ENCODE measurements at places on chromosomes 2 and 18.
A peak's percentile ranks its signal among the peaks of the same experiment; 100 is the strongest.

DNA sequence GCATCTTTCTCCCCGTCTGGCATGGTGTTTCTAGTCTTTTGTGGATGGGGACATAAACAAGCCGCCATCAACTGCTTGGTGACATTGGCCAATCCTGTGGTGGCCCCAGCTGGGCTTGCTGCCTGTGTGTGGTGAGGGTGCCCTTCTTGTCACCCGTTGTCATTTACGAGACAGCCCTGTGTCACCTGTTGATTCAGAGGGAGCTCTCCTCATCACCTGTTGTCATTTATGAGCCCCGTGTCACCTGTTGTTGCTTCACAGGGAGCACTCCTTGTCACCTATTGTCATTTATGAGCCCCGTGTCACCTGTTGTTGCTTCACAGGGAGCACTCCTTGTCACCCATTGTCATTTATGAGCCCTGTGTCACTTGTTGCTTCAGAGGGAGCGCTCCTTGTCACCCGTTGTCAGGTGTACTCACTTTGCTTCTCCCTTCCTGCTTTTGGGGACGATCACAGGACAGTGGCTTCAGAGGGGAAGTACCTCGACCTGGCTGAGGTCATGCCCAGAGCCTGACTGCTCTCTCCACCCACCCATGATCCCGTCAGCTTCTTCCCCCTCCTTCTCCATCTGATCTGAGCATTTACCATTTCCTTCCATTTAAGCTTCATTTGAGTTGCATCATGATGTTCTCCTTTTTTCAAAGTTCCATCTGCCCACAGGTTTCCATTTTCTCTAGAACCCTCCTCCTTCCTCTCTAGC is 29.1 kb downstream of the HPCAL1 start:
- H3K4me3 ChIP-seq = no peak overlapping the region
- peaks cover 46% of the 10 kb centered on the region for H3K4me1 ChIP-seq
- no peak overlapping the region for H3K27ac ChIP-seq
- H3K27me3 ChIP-seq = no peaks in the 10 kb centered on the region
- no peaks in the 10 kb centered on the region for H3K36me3 ChIP-seq

DNA sequence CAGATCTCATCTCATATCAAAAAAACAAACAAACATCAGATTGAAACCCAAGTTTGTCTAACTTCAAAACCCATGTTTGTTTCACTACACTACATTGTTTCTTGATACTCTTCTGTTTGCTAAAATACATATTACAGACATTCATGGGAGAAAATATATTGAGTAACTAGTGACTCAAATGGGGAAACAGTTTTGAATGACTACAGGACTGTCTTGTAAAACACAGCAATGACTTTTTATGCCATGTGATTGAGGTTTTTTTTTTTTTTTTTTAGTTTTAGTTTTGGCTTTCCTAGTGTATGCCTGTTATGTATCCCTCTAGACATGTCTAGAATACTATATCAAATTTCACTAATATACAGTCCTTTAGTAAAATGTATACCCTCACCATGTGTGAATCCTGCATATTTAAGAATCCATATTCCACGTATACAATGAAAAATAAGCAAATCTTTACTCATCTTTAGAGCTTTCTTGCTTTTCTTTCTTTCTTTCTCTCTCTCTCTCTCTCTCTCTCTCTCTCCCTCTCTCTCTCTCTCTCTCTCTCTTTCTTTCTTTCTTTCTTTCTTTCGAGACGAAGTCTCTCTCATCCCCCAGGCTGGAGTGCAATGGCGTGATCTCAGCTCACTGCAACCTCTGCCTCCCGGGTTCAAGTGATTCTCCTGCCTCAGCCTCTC is 46.6 kb upstream of the SERTAD2 start:
- H3K4me1 ChIP-seq = peaks cover 52% of the 10 kb centered on the region
- H3K4me3 ChIP-seq = no peak overlapping the region
- no peaks in the 10 kb centered on the region for H3K36me3 ChIP-seq
- H3K27ac ChIP-seq = peak overlapping the region; percentile 85
- no peaks in the 10 kb centered on the region for H3K27me3 ChIP-seq

DNA sequence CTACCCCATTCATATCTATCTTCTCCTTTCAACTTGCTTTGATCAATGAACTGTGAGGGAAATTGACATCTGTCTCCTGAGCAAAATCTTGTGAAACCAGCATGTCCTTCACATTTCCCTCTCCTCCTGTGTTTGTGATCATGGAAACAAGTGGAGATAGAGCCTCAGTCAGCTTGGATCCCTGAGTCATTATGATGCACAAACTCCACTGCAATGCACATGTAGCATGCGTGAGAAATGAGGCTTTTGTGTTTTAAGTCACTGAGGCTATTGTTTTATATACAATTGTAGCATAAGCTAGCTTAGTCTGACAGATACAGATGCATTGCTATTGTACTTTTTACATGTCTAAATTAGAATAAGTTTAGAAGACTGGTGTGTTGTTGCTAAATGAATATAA is 85.2 kb upstream of the HNMT start:
- DNase-seq = no peak
- H3K4me1 ChIP-seq = no peaks in the 10 kb centered on the region
- H3K27ac ChIP-seq = no peak overlapping the region
- H3K27me3 ChIP-seq = no peaks in the 10 kb centered on the region

- H3K4me1 ChIP-seq = no peaks in the 10 kb centered on the region
- H3K27me3 ChIP-seq = no peaks in the 10 kb centered on the region
- peak; percentile 57 for DNase-seq
- no peaks in the 10 kb centered on the region for H3K36me3 ChIP-seq
- H3K27ac ChIP-seq = no peak overlapping the region
Observed at GRCh38 chr18:56748698-56749268, 97.6 kb downstream of the WDR7 start.

GRCh38 chr18:8750954-8751415 is 45.6 kb downstream of the MTCL1 start:
- no peaks in the 10 kb centered on the region for H3K27me3 ChIP-seq
- H3K4me3 ChIP-seq = no peak overlapping the region
- peaks cover 8% of the 10 kb centered on the region for H3K36me3 ChIP-seq
- peak; percentile 87 for DNase-seq
- H3K27ac ChIP-seq = peak overlapping the region; percentile 58

DNA sequence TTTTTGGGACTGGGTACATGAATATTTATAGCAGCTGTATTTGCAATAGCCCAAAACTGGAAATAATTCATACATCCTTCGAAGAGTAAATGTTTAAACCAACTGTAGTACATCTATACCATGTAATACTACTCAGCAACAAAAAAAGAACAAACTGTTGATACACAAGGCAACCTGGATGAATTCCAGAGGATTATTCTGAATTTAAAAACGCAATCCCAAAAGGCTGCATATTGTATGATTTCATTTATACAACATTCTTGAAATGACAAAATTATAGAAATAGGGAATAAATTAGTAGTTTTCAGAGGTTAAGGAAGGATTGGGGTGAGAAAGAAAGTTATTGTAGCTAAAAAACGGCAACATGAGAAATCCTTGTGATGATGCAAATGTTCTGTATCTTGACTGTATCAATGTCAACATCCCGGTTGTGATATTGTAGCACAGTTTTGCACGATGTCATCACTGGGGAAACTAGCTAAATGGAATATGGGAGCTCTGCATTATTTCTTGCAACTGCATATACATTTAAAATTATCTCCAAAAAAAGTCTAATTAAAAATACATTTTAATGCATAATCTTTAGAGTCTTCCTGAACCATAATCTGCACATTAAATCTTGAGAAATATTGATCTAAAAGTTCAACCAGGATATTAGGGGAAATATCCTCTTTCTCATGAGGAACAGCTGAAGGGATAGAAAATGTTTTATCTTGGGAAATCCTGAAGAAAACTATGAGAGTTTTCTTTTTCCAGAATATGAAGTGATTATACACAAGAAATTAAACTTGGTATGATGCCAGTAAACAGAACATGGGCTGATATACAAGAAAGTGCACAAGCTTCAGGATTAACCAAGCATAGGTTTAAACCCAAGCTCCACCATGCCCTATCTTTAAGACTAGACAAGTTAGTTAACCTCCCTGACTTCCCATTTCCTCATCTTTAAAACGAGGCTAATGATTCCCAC is 21.9 kb downstream of the EVA1A start:
- no peak overlapping the region for H3K27ac ChIP-seq
- H3K27me3 ChIP-seq = no peaks in the 10 kb centered on the region
- DNase-seq = no peak
- H3K36me3 ChIP-seq = peaks cover 11% of the 10 kb centered on the region

- no peaks in the 10 kb centered on the region for H3K36me3 ChIP-seq
- no peaks in the 10 kb centered on the region for H3K27me3 ChIP-seq
- H3K4me3 ChIP-seq = no peak overlapping the region
- DNase-seq = no peak
- H3K27ac ChIP-seq = no peak overlapping the region
Observed at GRCh38 chr2:105836840-105837692, 92.4 kb downstream of the NCK2 start.

- H3K4me1 ChIP-seq = peaks cover 10% of the 10 kb centered on the region
- no peaks in the 10 kb centered on the region for H3K27me3 ChIP-seq
- DNase-seq = no peak
- H3K36me3 ChIP-seq = no peaks in the 10 kb centered on the region
Observed at GRCh38 chr2:200279857-200280256, 26.6 kb upstream of the SPATS2L start.

DNA sequence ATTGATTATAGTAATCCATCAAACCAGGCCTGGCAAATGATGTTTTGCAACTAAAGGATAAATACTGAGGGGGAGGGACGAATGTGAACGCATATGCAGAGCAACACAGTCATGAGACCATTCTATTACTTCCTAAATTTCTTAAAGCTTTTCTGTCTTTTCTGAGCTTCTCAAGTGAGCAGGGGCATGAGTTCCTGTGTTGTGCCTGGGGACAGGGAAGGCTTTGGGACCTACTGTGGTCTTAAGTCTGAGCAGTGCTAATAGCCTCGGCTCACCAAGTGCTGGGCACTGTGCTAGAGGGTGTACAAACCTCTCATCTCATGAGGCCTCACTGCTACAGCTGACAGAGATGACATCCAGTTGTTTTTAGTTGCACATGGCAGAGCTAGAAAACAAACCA is 182.4 kb downstream of the NEDD4L start:
- DNase-seq = no peak
- H3K27me3 ChIP-seq = no peaks in the 10 kb centered on the region
- no peak overlapping the region for H3K4me3 ChIP-seq
- H3K4me1 ChIP-seq = peaks cover 46% of the 10 kb centered on the region

GRCh38 chr2:165573534-165574461 is 104.3 kb downstream of the CSRNP3 start:
- H3K27me3 ChIP-seq = no peaks in the 10 kb centered on the region
- peak overlapping the region; percentile 64 for H3K4me3 ChIP-seq

DNA sequence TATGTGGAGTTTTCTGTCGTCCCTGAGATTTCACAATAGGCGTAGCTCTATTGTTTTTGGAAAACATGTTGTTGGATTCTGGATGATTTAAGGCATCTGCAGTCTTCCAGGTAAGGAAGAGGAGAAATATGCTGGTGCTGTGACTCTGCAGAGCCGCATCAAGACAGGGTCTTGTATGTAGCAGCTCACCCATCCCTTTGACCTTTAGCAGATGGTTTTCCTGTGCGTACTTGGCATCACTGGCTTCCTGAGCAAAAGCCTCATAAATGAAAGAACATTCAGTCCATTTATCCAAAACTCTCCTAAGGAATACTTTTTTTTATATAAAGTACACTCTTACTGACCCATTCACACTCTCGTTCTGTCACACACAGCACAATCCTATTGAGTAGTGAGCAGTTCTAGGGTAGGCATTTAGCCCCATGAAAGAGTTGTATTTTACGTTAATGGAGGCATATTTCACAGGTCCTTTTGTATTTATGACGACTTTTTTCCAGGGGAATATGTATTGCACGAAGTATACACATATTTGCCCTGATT is 443.9 kb downstream of the STK39 start:
- H3K27ac ChIP-seq = no peak overlapping the region
- no peaks in the 10 kb centered on the region for H3K36me3 ChIP-seq
- H3K27me3 ChIP-seq = no peaks in the 10 kb centered on the region
- no peak for DNase-seq
- H3K4me1 ChIP-seq = no peaks in the 10 kb centered on the region

DNA sequence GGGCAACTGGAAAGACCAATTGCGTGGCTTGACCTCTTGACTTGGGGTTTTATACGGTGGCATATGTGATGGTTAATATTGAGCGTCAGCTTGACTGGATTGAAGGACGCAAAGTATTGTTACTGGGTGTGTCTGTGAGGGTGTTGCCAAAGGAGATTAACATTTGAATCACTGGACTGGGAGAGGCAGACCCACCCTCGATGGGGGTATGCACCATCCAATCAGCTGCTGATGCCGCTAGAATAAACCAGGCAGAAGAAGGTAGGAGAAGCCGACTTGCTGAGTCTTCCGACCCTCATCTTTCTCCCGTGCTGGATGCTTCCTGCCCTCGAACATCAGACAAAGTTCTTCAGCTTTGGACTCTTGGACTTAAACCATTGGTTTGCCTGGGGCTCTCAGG is 34.2 kb upstream of the YPEL5 start:
- no peak overlapping the region for H3K27ac ChIP-seq
- H3K4me3 ChIP-seq = no peak overlapping the region
- no peak for DNase-seq
- H3K27me3 ChIP-seq = peaks cover 14% of the 10 kb centered on the region

DNA sequence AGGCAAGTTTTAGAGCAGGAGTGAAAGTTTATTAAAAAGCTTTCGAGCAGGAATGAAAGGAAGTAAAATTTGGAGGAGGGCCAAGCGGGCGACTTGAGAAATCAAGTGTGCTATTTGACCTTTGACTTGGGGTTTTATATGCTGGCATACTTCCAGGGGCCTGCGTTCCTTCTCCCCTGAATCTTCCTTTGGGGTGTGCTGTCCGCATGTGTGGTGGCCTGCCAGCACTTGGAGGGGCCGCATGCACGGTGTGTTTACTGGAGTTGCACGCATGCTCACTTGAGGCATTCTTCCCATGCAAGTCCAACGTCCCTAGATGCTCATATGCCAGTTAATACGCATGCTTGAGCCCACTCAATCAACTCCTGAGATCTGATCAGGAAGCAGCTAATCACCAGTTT is 78.3 kb upstream of the MAP4K4 start:
- no peaks in the 10 kb centered on the region for H3K36me3 ChIP-seq
- no peak overlapping the region for H3K27ac ChIP-seq
- H3K27me3 ChIP-seq = no peaks in the 10 kb centered on the region
- H3K4me3 ChIP-seq = no peak overlapping the region
- DNase-seq = no peak

DNA sequence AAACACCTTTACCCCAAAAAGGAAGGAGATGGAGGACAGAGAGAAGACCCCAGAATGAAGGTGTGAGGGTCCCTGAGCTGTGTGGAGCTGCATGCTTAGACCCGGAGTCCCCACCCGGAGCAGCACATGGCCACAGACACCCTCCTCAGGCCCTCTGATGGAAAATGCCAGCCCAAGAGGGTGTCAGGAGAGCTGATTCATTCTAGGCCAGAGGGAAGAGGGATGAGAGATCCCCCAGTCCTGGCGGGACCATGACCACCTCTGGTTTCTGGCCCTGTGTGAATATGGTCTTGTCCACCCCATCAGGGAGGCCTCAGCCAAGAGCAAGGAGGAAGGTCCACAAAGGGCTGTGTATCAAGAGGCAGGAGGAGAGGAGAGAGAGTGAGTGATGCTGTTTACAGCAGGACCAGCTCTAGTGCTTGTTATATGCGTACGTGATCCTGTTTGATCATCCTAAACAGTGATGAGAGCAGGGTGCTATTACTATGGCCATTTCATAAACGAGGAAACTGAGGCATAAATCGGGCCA is 186.6 kb upstream of the HAAO start:
- H3K27ac ChIP-seq = no peak overlapping the region
- peak; percentile 36 for DNase-seq
- no peaks in the 10 kb centered on the region for H3K36me3 ChIP-seq
